Stimulated activated CD4-positive, alpha-beta T cell treated with anti-CD3 and anti-CD28 coated beads, Interleukin-12 subunit alpha, Interleukin-12 subunit beta, amount 100 ng/mL, for 4 hours (primary cell): ENCODE measurements at places on chromosomes 4 and X.

DNA sequence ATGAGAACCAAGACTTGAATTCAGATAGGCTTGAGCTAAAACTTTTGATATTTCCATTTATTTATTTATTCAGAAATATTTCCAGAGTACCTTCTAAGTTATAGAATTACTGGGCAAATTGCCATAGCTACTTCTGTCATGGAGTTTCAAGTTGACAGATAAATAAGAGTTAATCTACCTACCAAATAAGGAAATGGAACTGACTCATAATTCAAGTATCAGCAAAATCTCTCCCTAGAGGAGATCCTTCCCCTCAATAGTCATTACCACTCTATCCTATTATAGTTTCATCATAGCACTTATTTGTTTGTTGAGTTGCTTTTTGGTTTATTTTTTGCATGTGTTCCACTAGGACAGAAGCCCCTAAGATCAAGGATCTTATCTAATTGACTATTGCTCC, 48.8 kb upstream of the CCSER1 start:
- DNase-seq, result no peak

DNA sequence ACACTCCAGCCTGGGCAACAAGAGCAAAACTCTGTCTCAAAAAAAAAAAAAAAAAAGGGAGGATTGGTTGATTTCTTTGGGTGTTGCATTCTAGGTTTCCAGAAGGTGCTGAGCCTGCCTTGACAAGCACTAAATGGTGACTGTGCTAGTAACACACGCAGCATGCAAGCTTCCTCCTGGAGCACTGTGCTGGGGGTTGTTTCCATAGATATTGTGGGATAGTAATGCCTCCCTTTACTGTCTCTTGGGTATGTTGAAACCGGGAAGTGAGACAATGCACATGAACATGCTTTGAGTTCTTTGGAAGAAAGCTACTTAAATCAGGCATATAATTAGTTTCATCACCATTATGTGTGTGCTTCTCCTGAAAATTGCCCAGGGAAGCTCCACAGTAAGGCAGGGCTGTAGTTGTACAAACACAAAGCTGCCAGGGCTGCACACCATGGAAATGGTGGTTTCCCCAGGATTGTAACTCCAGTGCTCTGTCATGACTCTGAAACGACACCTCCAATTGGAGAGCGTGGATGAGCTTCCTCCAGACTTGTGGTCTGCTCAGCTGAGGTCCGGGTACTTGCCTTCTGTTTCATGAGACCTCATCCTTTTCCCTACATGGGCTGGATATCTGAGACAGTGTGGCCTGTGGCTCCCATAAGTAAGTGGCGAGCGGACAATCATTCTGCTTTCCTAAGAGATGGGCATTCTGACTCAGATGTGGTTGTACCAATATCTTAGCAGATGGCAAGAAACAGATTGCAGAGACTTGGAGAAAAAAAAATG, 31.5 kb upstream of the STOX2 start:
- DNase-seq, result no peak

- DNase-seq, result no peak
These were observed 90.8 kb downstream of the FNIP2 start for GRCh38 chr4:158859661-158860060.

DNA sequence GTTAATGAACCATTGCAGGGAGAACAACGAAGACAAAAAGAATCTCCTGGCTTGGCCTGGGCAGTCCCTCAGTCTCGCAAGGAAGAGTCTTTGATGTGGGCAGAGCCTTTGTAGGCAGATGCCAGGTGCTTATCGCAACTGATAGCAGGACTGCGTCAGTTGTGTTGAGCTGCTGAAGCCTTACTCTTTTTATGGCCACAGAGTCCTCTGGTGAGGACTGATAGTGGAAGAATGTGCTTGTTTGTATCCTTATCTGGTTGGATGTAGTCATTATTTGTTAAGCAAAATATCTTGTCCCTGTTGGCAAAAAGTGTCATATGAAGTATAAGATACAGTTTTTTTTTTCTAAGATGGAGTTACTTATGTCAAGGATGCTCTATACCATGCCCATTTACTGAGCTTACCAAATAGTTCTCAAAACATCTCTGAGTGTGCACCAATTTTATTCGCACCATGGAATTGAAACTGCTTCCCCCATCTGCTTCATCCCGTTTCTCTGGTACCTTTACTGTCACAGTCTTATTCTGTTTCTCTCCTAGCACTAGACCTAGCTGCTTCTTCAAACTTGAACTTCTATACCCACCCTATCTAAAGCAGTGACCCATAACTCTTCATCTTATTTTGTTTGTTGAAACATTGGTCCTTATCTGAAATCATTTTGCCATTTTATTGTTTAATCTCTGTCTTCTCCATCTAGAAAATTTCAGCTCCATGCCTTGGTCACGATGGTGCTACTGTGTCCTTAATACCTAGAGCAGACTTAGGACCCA, 47.0 kb upstream of the SPRY1 start:
- DNase-seq, result no peak

- no peak for DNase-seq
These were observed 345.5 kb upstream of the MAGEB2 start for GRCh38 chrX:29869837-29870236.

DNA sequence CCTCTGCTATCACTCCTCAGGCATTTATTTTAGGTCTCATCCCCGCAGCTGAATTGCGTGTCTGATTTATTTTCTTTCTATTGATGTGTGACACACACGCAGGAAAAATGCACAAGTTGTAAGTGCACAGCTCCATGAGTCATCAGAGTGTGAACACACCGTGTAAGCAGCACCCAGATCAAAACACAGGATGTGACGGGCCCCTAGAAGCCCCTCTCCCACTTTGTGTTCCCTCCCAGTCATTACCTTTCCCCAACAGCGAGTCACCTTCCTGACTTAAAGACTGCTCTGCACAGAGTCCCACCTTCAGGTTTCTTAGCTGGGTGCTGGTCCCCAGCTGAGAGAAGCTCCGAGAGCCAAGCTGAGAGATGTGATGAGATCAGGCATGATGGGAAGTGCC, 436.7 kb downstream of the MID1IP1 start:
- peak; percentile 12 for DNase-seq

GRCh38 chrX:107766470-107767150, 9.0 kb downstream of the TSC22D3 start:
- no peak for DNase-seq

- no peak for DNase-seq
These were observed 119.7 kb upstream of the RBPJ start for GRCh38 chr4:26201120-26201519.

DNA sequence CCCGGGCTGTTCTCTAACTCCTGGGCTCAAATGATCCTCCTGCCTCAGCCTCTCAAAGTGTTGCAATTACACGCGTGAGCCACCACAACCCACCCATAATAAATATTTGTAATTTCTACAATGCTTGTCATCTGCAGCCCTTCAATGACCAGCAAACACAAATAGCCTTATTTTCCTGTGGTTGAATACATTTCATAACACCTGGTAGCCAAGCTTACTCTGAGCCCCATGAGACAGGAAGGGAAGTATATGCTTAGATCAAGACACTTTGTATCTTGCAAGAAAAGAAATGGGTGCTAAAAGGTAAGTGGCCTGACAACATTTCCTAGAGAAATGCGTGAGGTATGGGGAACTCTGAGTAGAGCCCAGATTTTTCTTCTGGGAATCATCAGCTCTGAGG, 56.9 kb upstream of the PDGFRA start:
- DNase-seq, result no peak

- DNase-seq, result no peak
These were observed 28.1 kb downstream of the MANBA start for GRCh38 chr4:102732678-102733077.

DNA sequence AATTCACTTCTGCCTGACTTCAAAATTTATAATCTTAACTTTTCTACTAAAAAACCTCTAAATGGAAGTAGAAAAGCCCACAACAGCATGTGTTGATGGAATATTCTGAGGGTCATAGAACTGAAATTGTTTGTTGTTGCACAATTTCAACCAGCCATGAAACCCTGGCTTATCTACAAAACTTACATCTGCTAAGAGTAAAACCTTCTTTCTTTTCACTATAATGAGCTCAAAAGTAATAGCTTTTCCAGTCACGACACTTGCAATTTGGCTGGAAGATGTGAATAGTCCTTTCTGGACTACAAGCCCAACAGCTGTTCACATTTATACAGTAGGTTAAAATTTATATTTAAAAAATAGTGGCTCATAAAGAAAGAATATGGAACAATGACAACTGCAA, 250.0 kb downstream of the GPAT3 start:
- DNase-seq, result no peak

GRCh38 chrX:8971116-8971515, 62.8 kb downstream of the FAM9B start:
- DNase-seq, result no peak

DNA sequence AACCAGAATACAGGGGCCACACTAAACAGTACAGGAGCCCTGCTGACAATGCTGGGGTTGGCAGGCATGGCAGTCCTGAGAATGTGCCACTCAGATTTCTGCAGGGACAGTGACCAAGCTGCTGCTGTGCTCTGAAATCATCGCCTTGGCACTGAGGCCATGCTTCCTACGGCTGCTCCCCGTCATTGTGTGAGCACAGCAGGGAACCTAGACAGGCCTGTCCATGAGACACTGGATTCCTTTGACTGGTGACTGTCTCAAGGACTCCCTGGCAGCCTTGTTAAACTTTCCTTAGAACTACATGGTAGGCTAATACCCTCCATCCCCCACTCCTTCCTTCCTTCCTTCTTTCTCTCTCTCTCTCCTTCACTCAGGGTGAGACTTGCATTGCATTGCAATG, 111.4 kb downstream of the LUZP4 start:
- DNase-seq, result no peak

DNA sequence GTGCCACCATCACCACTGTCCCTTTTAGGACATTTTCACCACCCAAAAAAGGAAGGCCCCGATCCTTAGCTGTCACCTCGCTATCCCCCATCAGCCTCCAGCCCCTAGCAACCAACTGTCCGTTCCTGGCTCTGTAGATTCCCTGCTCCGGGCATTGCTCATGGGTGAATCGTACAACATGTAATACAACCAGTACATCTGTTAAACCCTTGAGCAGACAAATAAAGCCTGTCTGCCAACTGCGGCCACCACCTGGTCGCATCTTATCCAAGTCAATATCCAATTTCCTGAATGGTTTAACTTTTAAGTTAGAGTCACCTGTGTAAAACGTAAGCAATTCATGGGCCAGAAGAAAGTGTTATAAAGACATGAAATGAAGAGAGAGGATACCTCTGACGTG, 251.9 kb downstream of the AFAP1 start:
- DNase-seq, result no peak

DNA sequence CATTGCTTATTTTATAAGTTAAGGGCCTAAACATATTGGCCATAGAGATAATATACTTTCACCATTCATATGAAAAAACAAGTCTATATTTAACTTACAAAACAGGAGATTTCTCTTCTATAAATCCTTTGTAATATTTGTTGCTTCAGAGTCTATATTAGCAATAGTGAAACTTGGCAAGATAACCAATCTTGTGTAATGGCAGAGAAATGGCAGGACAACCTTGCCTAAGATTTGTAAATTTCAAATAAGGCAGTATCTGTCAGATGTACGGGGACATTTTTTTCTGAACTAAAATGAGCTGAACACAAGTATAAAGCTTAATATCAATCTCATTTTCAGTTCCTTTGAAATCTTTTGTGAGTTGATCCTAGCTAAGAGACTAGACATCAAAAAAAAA, 17.8 kb upstream of the CPEB2 start:
- DNase-seq, result no peak

- no peak for DNase-seq
These were observed 323.2 kb downstream of the RAB28 start for GRCh38 chr4:13160920-13161319.

DNA sequence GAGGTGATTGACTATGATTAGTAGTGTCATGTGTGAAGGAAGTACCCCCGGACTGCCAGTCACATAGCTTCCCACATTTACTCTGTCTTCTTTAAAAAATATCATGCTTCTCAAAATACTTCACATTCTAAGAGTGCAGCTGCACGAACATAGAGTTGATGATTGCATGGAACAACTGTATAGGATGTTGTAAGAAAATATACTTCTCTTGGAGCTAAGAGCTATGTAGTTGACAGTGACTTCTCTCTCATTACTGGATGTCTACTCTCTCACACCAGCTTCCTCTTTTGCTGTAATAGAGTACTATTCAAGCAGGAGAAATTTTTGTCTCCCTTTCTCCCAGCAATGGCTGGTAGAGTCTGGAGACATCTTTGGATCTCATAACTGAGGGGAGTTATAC, 99.4 kb upstream of the PUDP start:
- DNase-seq, result no peak

- DNase-seq, result no peak
These were observed 900 bp upstream of the MTMR1 start for GRCh38 chrX:150692296-150692695.

GRCh38 chr4:2125023-2125422, 65.9 kb downstream of the NAT8L start:
- DNase-seq, result no peak

GRCh38 chrX:17788956-17789562, 51.8 kb downstream of the SCML1 start:
- no peak for DNase-seq

DNA sequence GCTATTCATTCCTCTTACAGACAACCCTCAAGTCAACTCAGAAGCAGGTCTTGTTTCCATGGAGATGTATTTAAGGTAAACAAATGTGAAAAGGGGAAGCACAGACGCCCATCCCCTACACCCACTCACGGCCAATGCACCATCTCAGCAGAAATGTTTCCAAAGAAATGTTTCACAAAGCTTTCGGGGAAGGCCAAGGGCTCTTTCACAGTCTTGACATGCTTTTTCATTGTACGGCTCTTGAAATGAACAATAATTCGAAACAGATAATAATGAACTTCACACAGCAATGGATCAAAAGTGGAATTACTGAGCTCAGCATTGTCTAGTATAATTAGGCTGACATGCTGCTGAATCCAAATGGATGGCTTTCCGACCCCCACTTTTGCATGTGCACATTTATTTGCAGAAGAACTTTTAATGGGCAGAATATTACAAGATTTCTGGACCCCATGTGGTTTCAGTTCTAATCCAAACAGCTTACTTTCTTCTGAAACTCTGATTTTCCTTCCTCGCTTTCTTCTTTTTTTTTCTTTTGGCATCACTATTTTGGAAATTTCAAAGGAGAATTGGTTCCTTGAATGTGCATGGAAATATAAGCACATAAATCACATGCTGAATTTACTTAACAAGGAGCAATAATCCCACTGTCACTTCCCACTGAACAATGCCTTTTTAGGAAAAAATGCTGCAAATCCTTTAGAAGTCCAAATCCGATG, 160.9 kb downstream of the SMIM20 start:
- DNase-seq, result peak; percentile 58

DNA sequence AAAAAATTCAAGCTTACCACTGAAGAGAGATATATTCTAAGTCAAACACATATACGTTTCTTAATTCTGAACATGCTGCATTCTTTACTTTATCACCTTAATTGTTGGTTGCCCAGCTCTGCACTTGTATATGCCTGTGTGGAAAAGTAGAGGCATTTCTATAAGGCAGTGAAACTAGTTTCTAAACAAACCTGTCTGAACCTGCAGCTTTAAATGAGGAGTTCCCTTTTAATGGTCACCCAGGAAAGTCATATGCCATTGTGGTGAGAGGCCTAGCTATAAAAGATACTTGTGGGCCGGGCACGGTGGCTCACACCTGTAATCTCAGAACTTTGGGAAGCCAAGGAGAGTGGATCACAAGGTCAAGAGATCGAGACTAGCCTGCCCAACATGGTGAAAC, 147.4 kb upstream of the RXFP1 start:
- no peak for DNase-seq

- no peak for DNase-seq
These were observed 455.1 kb upstream of the CTSO start for GRCh38 chr4:156408749-156409148.

GRCh38 chrX:123803331-123803983, 56.4 kb upstream of the XIAP start:
- DNase-seq, result no peak
